ENCODE measurements at places on chromosomes 2 and 18.

GRCh38 chr2:241228860-241229516 is 40.5 kb downstream of the ANO7 start:
- no peak for DNase-seq

- peak; percentile 44 for DNase-seq
Measured at GRCh38 chr18:41576643-41577042, 378.4 kb upstream of the PIK3C3 start.

DNA sequence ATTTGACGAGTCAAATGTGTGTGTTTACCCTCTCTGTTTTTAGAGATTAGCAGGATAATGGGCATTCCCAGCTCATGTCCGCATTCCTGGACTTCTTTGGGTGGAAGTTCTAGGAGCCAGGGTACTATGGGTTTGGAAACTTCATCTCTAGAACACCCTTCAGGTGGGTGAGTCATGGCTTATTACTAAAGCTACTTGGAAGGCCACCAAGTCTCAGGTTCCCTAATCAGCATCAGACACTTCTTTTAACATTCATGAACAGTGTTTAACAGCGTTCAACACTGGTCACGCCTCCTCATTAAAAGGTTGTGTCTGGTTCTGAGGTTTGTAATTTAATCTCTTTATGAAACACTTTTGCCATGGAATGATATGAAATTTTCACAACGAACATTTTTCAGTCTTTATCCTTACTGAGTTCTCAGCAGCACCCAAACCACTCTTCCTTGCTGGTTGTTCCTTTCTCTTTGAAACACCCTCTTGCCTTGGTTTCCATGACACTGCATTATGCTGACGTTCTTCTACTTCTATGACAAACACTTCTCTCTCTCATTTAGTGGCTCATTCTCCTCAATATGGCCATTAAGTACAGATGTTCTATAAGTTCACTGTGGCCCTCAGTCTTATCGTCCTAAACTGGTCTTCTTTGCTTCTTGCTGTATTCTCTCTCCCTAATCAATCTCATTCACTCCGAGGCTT is 49.3 kb downstream of the MMADHC start:
- no peak for DNase-seq

GRCh38 chr2:30741576-30741975 is 65.7 kb downstream of the CAPN13 start:
- no peak for DNase-seq

- DNase-seq, result no peak
Measured at GRCh38 chr2:47025969-47026610, 110.5 kb upstream of the MCFD2 start.

- no peak for DNase-seq
Measured at GRCh38 chr2:102335871-102336366, 19.7 kb upstream of the IL18R1 start.

GRCh38 chr2:4020649-4021048 is 317.3 kb downstream of the DCDC2C start:
- DNase-seq, result no peak

DNA sequence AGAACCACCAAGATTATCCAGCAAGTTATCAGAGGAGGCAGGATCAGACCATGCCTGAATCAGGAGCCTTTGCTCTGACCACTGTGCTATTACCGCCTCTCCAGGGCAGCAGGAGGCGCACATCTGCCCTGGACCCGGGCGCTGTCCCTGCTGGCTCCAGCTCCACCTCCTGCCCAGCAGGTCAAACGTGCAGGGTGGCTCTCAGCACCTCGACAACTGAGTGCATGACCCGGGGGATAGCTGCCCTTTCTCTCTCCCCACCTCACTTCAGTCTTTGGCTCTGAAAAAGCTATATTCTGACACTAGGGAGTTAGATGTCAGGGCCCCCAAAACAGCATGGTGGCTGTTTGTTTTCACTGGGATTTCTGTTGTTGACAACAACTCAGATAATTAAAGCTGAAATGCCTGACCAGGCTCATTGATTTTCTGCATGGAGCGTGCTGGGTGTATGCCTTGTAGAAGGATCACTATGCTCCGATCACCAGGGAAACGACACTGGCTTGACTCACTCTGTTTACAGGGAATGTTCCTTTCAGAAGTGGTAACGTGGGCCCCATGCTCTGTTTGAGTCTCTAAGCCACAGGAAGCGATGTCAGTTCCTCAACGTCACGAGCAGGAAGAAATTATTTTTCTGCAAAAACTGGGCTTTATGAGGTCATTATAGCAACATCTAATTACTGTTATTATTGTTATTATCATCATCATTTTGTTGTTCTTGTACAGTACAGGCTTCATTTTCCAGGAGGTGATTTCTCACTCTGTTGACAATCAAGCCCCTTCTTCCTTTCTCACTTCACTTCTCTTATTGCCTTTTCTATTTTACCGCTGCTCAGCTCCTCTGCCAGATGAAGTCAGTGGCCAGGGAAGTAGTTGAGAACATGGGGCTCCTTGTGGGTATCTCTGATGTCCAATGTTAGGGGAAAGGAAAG is 125.6 kb downstream of the PLB1 start:
- DNase-seq, result no peak

DNA sequence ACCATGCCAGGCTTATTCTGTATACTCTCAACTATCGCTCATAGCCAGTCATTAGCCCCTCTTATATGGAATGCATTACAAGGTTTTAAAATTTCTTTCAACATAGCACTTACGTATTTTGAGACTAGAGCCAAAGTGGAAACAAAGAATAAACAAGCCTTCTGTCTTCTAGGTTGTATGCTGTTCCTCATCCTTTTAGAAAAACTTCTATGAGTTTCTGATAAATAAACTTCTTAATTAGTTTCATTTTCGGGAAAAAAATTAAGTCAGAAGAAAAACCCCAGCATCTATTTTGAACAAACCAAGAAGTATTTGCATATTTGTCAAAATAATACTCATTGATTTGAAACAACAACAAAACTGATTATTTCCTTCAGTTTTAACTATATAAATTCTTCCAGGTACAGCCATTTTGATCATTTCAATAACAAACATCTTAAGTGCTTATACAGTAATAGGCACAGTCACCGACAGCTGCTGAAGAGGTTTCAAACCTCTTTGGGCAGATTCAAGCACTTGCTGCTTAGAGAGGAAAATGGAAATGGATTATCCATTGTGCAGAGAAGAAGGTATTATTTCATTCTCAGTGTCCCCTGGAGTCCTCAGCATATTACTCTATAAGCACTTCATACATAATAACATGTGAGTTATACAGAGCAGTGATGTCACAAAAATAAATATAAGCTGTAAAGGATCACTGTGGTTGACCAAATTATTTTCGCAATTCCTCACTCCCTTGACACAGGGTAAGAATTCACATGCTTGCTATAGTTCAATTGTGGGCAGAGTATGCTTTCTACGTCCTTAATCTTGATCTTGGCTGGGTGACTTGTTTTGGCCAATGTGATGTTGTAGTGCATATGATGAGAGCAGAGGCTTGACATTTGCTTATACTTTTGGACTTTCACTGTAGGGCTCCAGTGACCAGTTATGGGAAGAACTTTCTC is 833.8 kb downstream of the TRIB2 start:
- DNase-seq, result no peak

DNA sequence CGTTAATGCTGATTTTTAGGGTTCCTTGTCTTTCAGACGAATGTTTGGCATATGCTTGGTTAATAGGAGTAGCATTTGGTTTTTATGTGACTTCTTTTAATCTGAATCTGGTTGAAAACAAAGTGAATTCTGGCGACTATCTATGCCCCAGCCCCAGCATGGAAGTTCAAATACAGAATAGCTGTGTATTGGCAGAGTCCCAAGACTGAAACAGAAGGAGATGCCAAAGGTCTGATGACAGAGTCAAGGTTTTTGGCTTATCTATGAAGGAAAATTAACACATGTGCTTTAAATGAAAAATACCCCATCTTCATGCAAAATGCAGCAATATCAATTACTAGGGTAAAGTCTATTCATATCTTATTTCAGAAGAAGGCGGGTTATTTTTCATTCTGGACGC is 734.8 kb upstream of the NXPH2 start:
- no peak for DNase-seq

DNA sequence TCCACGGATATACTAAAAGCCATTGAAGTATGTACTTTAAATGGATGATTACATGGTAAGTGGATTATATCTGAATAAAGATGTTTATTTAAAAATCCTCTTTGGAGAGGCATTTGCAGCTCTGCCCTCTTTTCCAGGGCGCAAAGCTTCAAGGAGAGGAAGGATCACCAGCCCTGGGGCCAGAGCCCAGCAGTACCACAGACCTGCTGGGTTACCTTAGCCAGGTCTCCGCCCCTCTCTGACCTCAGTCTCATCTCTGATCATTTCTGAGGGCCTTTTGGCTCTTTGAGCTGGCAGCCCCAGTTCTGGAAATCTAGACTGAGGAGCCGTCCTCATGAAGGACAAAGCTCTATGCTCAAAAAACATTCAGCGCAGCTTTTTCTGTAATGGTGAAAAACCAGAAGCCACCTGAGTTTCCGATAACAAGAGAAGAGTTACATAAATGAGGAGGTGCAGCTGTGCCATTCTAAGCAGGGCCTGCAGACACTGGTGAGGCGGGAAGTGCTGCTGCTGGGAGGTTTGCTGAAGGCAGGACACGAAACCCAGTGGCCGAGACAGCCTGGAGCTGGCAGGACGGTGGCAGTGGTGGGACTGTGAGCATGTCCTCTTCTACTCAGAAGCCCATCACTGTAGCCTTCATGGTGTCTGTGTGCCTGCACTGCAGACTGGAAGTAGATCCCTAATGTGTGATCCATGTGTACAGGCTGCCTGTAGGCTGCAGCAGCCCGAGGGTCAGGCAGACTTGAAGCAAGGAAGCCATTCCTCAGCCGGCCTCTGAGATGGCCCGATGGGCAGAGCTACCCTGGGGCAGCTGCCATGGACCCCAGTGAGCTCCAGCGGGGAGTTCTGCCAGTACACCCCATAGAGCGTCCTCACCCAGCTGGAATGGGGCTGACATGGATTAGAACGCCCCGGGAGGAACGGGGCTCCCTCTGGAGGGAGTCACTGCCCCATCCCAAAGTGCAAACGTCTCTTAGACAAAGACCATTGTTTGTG is 27.7 kb downstream of the ADRA2B start:
- DNase-seq, result no peak

DNA sequence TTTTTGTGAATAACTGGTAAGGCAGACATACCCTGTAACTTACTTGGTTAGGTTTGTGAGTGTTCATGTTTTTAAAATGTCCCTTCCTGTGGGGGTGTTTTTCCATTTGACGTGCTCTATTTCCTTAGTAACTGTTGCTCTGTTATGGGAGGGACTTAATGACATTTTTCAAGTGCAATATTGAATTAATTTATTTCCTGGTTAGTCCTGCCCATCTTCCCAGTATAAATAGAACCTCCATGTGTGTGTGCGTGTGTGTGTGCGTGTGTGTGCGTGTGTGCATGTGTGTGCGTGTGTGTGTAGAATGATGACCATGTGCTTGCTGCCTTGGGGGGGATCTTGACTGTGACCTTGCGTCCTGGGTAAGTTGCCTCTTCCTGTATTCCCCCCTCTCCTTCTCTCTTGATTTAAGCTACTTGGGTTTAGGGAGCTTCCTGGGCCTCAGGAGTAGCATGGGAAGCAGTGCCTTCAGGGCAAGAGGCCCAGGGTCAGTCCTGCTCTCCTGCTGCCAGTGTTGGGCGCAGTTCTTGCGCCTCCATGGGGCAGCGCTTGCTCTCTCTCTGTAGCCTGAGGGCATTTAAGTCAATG is 163.9 kb downstream of the LDLRAD4 start:
- DNase-seq, result no peak

DNA sequence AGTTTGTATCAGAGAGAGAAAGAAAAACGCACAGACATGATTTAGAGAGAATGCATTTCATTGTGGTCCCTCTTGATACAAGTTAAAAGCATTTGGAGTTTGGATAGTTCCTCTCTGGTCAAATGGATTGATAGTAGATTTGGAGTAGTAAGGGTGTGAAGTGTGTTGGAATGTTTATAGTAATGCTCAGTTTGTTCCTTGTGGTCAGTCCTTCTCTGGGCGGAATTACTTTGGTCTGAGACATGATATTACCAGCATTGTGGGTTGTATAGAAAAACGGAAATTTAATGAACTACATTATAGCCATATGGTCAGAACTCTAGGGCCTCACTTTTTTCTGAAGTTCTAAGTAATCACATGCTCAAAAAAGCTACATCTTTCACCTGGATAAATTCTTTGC is 178.9 kb downstream of the AGAP1 start:
- DNase-seq, result no peak

DNA sequence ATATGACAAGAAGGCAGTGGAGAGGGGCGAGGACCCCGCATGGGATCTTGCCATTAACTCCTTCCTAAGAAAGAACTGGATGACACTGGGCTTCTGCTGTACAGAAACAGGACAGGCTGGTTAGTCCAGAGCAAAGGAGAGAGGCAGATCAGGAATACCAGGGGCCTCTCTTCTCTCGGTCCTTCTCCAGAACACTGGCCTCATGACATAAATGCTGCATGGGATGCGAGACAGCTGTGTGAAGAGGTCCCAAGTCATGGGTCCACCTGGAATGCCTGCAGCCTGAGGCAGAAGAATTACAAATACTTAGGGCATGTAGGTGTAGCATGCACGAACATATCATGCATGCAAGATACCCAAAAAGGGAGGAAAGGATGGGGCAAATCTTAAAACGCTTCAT is 9.1 kb downstream of the MBOAT2 start:
- DNase-seq, result no peak

- DNase-seq, result no peak
Measured at GRCh38 chr2:101500180-101500579, 25.3 kb upstream of the RFX8 start.

DNA sequence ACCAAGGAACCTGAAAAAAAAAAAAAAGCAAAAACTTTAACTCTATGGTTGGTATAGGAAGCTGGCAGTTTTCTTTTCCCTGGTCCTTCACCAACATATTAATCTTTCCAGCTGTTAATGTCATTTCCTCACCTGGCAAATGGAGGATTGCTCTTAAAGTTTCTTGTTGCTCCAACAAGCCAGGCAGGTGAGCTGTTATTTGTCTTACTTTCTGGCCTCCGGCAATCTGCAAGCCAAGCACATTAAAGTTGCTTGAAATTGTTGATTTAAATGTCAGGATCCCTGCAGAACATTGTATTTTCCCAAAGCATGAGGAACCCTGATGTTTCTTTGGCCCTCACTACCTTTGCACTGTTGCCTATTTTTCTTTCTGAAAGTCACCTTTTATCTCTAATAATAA is 664.9 kb downstream of the METTL4 start:
- no peak for DNase-seq

GRCh38 chr2:237697586-237698357 is 70.4 kb downstream of the LRRFIP1 start:
- no peak for DNase-seq

DNA sequence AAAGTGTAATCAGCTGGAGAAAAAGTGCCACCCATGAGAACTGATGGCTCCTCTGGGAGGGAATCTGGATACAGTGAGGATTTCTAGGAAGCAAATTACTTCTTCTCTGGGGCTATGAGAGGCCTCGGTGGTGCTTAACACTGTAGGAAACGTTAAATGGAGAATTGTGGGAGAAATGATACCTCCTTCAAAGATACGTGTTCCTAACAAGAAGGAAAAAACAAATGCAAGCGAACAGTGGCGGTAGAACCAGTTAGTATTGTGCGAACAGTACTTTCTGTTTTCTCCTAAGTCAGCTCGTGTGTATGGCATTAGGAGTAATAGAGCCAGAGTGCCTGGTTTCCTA is 587 bp upstream of the MTIF2 start:
- DNase-seq, result peak; percentile 29

GRCh38 chr2:122384768-122385333 is 629.4 kb downstream of the TSN start:
- DNase-seq, result peak; percentile 88
